ENCODE measurements at places on chromosomes 6 and 20.

- DNase-seq = no peak
Observed at GRCh38 chr6:37047689-37048402, 42.4 kb downstream of the FGD2 start.

GRCh38 chr20:47544852-47545251, 43.2 kb downstream of the NCOA3 start:
- DNase-seq = no peak

- no peak for DNase-seq
Observed at GRCh38 chr6:47670851-47671250, 27.5 kb upstream of the ADGRF4 start.

DNA sequence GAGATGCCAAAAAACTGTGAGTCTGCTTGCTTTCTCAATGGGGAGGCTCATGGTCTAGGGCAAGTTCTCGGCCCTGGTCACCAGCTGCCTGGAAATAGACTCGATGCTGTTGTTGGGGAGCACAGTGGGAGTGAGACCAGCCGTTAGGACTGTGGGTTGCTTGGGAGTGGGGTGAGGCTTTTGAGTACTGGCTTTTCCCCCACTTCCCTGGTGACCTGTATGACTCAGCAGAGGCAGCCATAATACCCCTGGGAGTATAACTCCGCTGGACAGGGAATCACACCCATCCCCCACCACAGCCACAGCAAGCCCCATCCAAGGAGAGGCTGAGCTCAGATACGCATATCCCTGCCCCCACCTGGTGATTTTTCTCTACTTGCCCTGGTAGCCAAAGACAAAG, 48.9 kb upstream of the OGFRL1 start:
- no peak for DNase-seq

- no peak for DNase-seq
Observed at GRCh38 chr20:33964441-33964840, 29.3 kb upstream of the RALY start.

All from CD4-positive, alpha-beta T cell treated with Interleukin-17A for 4 hours (primary cell).